ENCODE measurements at places on chromosomes 13 and 19. TPM values are rescaled to one million over a fixed set of nuclear protein-coding genes. Genes with fewer than 3 reads are reported as not detected.

ATP11A gene
- polyA plus RNA-seq, result 4.1 TPM

PKN1 gene
- polyA plus RNA-seq, result 68.0 TPM

CATSPERD gene
- polyA plus RNA-seq, result not detected

ZNF565 gene
- 1.5 TPM for polyA plus RNA-seq

GAS6 gene
- 406 TPM for polyA plus RNA-seq

RAB4B gene
- polyA plus RNA-seq, result 49.1 TPM

RNF113B gene
- not detected for polyA plus RNA-seq

GPR12 gene
- polyA plus RNA-seq, result not detected

ELSPBP1 gene
- polyA plus RNA-seq, result not detected

ZNF613 gene
- 2.2 TPM for polyA plus RNA-seq

RPL21 gene
- 1,610 TPM for polyA plus RNA-seq

SIN3B gene
- 31.2 TPM for polyA plus RNA-seq

ELAVL3 gene
- polyA plus RNA-seq, result 0.48 TPM

ZNF571 gene
- polyA plus RNA-seq, result 1.1 TPM

FUT1 gene
- polyA plus RNA-seq, result 0.03 TPM

CLEC4M gene
- polyA plus RNA-seq, result not detected

KLHL1 gene
- not detected for polyA plus RNA-seq

GPR183 gene
- 0.07 TPM for polyA plus RNA-seq

ZNF737 gene
- polyA plus RNA-seq, result 4.2 TPM

DCT gene
- polyA plus RNA-seq, result 0.11 TPM

ERICH4 gene
- polyA plus RNA-seq, result not detected

FGF9 gene
- not detected for polyA plus RNA-seq

GTPBP3 gene
- polyA plus RNA-seq, result 21.6 TPM

DZIP1 gene
- 15.0 TPM for polyA plus RNA-seq

SIGLEC9 gene
- polyA plus RNA-seq, result not detected

ZNF93 gene
- 6.7 TPM for polyA plus RNA-seq

All from SK-N-SH (cell line).